ENCODE measurements at places on chromosomes 2 and 18. TPM values are rescaled to one million over a fixed set of nuclear protein-coding genes. Genes with fewer than 3 reads are reported as not detected.

Gene CYP20A1
- total RNA-seq = 29.6 TPM

Gene AKAIN1
- total RNA-seq = not detected

Gene C2orf78
- not detected for total RNA-seq

Gene CNGA3
- total RNA-seq = not detected

Gene CDK15
- 1.6 TPM for total RNA-seq

Gene CDKL4
- total RNA-seq = not detected

Gene GPBAR1
- total RNA-seq = 0.35 TPM
